ENCODE measurements at places on chromosomes 1 and 21. TPM values are rescaled to one million over a fixed set of nuclear protein-coding genes. Genes with fewer than 3 reads are reported as not detected.

RHCE gene
- total RNA-seq: not detected

CCDC24 gene
- 5.8 TPM for total RNA-seq

DCST1 gene
- not detected for total RNA-seq

C2CD2 gene
- total RNA-seq: 36.7 TPM

MNDA gene
- total RNA-seq: not detected

SH3BGR gene
- total RNA-seq: 19.1 TPM

DCST2 gene
- total RNA-seq: 0.33 TPM

THEM5 gene
- total RNA-seq: not detected

GPR25 gene
- not detected for total RNA-seq

DNAJC6 gene
- total RNA-seq: 28.5 TPM

MSH4 gene
- 0.17 TPM for total RNA-seq

CFHR3 gene
- not detected for total RNA-seq

SLC5A9 gene
- total RNA-seq: not detected

YRDC gene
- total RNA-seq: 27.7 TPM

DEPDC1 gene
- total RNA-seq: 11.4 TPM

IQGAP3 gene
- total RNA-seq: 1.3 TPM

FCER1G gene
- 0.50 TPM for total RNA-seq

BCAR3 gene
- total RNA-seq: 93.0 TPM

GPR3 gene
- 0.50 TPM for total RNA-seq

RAP1GAP gene
- 0.54 TPM for total RNA-seq

SPRR3 gene
- not detected for total RNA-seq

EXO1 gene
- total RNA-seq: 8.4 TPM

MAP3K21 gene
- total RNA-seq: 6.3 TPM

C1QTNF12 gene
- 2.7 TPM for total RNA-seq

TMEM51 gene
- total RNA-seq: 16.2 TPM

TTC4 gene
- 22.7 TPM for total RNA-seq

HRNR gene
- total RNA-seq: under 0.01 TPM

FABP3 gene
- not detected for total RNA-seq

USH2A gene
- not detected for total RNA-seq

DIRAS3 gene
- total RNA-seq: 0.33 TPM

HSD11B1 gene
- total RNA-seq: not detected

ADAM30 gene
- total RNA-seq: not detected

HORMAD1 gene
- total RNA-seq: not detected

CCDC17 gene
- 2.7 TPM for total RNA-seq

RNU1-1 gene
- total RNA-seq: under 0.01 TPM

RNU5D-1 gene
- total RNA-seq: not detected

SETD4 gene
- 20.6 TPM for total RNA-seq

KCNJ6 gene
- not detected for total RNA-seq

KRTAP11-1 gene
- not detected for total RNA-seq

LDLRAD1 gene
- not detected for total RNA-seq

ZNF687 gene
- total RNA-seq: 23.3 TPM

MTARC1 gene
- 0.61 TPM for total RNA-seq

Measured in mammary epithelial cell (primary cell).